ENCODE measurements at places on chromosomes 5 and 9. TPM values are rescaled to one million over a fixed set of nuclear protein-coding genes. Genes with fewer than 3 reads are reported as not detected.

DNA sequence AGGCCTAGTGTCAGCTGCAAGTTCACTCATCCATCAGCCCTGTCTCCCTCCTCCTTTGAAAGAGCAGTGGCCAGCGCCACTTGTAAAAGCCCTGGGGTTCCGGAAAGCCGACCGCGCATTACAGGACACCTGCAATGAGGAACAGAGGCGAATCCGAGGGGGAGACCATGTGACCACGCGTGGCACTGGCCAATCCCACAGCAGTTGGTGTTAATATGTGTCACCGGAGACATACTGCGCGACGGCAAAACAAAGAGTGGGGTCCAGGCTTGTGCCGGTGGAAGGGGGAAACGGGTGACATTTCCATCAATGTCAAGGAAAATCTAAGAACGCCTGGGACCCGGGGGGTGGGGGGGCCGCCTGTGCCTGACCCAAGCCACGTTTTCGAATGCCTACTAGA lies 480.8 kb downstream of the SPATA31A7 start:
- H3K36me3 ChIP-seq: no peaks in the 10 kb centered on the region
- no peak for DNase-seq
- no peaks in the 10 kb centered on the region for H3K27me3 ChIP-seq
- no peak overlapping the region for H3K4me3 ChIP-seq
- H3K4me1 ChIP-seq: no peaks in the 10 kb centered on the region

GRCh38 chr9:114357911-114358328 lies 28.3 kb downstream of the ORM2 start:
- H3K27me3 ChIP-seq: no peaks in the 10 kb centered on the region
- no peaks in the 10 kb centered on the region for H3K4me1 ChIP-seq
- no peak overlapping the region for H3K27ac ChIP-seq
- H3K36me3 ChIP-seq: peaks cover 74% of the 10 kb centered on the region

GRCh38 chr5:94901191-94901979 lies 282.9 kb downstream of the SLF1 start:
- no peak overlapping the region for H3K4me3 ChIP-seq
- H3K27me3 ChIP-seq: no peaks in the 10 kb centered on the region
- H3K4me1 ChIP-seq: no peaks in the 10 kb centered on the region
- peaks cover 3% of the 10 kb centered on the region for H3K36me3 ChIP-seq

- H3K27ac ChIP-seq: no peak overlapping the region
- no peak overlapping the region for H3K4me3 ChIP-seq
- no peaks in the 10 kb centered on the region for H3K36me3 ChIP-seq
- H3K4me1 ChIP-seq: no peaks in the 10 kb centered on the region
- DNase-seq: no peak
These were observed 310.6 kb downstream of the SPOCK1 start for GRCh38 chr5:137188566-137188965.

- H3K27ac ChIP-seq: no peak overlapping the region
- H3K4me3 ChIP-seq: no peak overlapping the region
- H3K27me3 ChIP-seq: no peaks in the 10 kb centered on the region
- H3K4me1 ChIP-seq: peaks cover 11% of the 10 kb centered on the region
- no peaks in the 10 kb centered on the region for H3K36me3 ChIP-seq
These were observed 16.2 kb upstream of the KIF2A start for GRCh38 chr5:62289813-62290212.

GRCh38 chr9:122297512-122297911 lies 32.8 kb downstream of the MRRF start:
- peaks cover 42% of the 10 kb centered on the region for H3K36me3 ChIP-seq
- no peaks in the 10 kb centered on the region for H3K4me1 ChIP-seq
- H3K27me3 ChIP-seq: no peaks in the 10 kb centered on the region
- H3K27ac ChIP-seq: no peak overlapping the region
- no peak overlapping the region for H3K4me3 ChIP-seq

SPAAR gene
- total RNA-seq: not detected

GRCh38 chr9:17315341-17315740 lies 180.5 kb downstream of the CNTLN start:
- DNase-seq: no peak
- H3K4me1 ChIP-seq: no peaks in the 10 kb centered on the region
- no peaks in the 10 kb centered on the region for H3K36me3 ChIP-seq
- H3K4me3 ChIP-seq: no peak overlapping the region
- H3K27me3 ChIP-seq: no peaks in the 10 kb centered on the region

DNA sequence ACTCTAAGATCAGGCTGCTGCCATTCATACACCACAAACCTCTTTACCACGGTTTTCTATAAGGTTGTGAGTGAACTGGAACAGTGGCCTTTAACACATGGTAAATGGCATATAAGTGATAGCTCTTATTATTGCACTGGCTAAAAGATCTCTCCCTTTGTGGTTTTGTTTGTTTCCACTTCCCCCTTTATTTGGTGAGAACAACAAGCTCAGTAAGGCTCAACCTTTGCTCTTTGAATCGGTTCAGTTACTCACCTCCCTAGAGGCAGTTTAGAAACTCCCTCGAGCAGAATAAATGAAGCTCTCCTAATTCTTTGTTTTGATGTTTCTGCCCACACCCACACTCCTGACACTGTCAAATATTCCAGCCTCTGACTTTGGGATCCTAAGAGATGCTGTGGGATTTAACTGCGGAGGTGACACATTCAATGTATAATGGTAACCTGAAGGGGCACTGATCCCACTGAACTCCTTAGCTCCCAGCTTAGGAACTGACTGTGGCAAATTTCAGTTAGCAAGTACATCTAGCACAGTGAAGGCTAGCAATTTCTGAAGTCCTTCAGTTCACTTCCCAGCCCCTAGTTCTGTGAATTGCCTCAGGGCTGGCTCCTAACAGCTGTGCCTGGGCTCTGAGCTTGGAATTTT lies 22.5 kb upstream of the RAD23B start:
- peak overlapping the region; percentile 36 for H3K27ac ChIP-seq
- H3K36me3 ChIP-seq: no peaks in the 10 kb centered on the region
- H3K4me1 ChIP-seq: peaks cover 11% of the 10 kb centered on the region
- peak; percentile 88 for DNase-seq

GRCh38 chr5:154228696-154229095 lies 38.2 kb downstream of the GALNT10 start:
- H3K27me3 ChIP-seq: no peaks in the 10 kb centered on the region
- H3K4me1 ChIP-seq: peaks cover 23% of the 10 kb centered on the region
- DNase-seq: peak; percentile 72
- H3K4me3 ChIP-seq: peak overlapping the region; percentile 50
- peak overlapping the region; percentile 75 for H3K27ac ChIP-seq
- no peaks in the 10 kb centered on the region for H3K36me3 ChIP-seq

- H3K4me1 ChIP-seq: no peaks in the 10 kb centered on the region
- no peak overlapping the region for H3K4me3 ChIP-seq
- no peaks in the 10 kb centered on the region for H3K36me3 ChIP-seq
- no peak for DNase-seq
- H3K27ac ChIP-seq: no peak overlapping the region
- no peaks in the 10 kb centered on the region for H3K27me3 ChIP-seq
These were observed 117.5 kb upstream of the OR13F1 start for GRCh38 chr9:104386425-104387069.

P4HA2 gene
- 7.9 TPM for total RNA-seq
